ENCODE measurements at places on chromosomes 1 and 21. TPM values are rescaled to one million over a fixed set of nuclear protein-coding genes. Genes with fewer than 3 reads are reported as not detected.

The MMEL1 gene
- total RNA-seq, result not detected

The SPRR3 gene
- not detected for total RNA-seq

The TEDDM1 gene
- not detected for total RNA-seq

The NCAM2 gene
- 9.1 TPM for total RNA-seq

The LIX1L gene
- 21.0 TPM for total RNA-seq

The PRCC gene
- total RNA-seq, result 15.6 TPM

The PDPN gene
- 1.1 TPM for total RNA-seq

The RXFP4 gene
- total RNA-seq, result not detected

The FAM151A gene
- not detected for total RNA-seq

The FH gene
- 62.6 TPM for total RNA-seq

The KRTAP12-2 gene
- total RNA-seq, result not detected

The NBPF4 gene
- total RNA-seq, result not detected

The GJB3 gene
- not detected for total RNA-seq

The FOXO6 gene
- total RNA-seq, result not detected

The NUDT17 gene
- 2.9 TPM for total RNA-seq

The TTC24 gene
- not detected for total RNA-seq

The IGSF3 gene
- 0.26 TPM for total RNA-seq

The ADGRB2 gene
- total RNA-seq, result 16.7 TPM

The RRP1 gene
- 24.6 TPM for total RNA-seq

The NBPF15 gene
- total RNA-seq, result 65.2 TPM

The TOR1AIP2 gene
- total RNA-seq, result 96.2 TPM

The KIFAP3 gene
- total RNA-seq, result 28.5 TPM

The ASAP3 gene
- total RNA-seq, result 29.4 TPM

The TIE1 gene
- total RNA-seq, result 1.8 TPM

The CLEC20A gene
- not detected for total RNA-seq

The ANGPTL3 gene
- not detected for total RNA-seq

The VHLL gene
- 0.92 TPM for total RNA-seq

The KCNA10 gene
- total RNA-seq, result 0.07 TPM

The OR14K1 gene
- not detected for total RNA-seq

The GJC2 gene
- total RNA-seq, result 5.1 TPM

The LIPI gene
- total RNA-seq, result not detected

The FAM167B gene
- 0.98 TPM for total RNA-seq

The ERI3 gene
- 58.5 TPM for total RNA-seq

The AMY1A gene
- total RNA-seq, result not detected

The MYOC gene
- total RNA-seq, result 0.13 TPM

The KIF17 gene
- total RNA-seq, result 0.39 TPM

The METTL25B gene
- total RNA-seq, result 12.4 TPM

The SPAG17 gene
- total RNA-seq, result not detected

The LENEP gene
- 0.33 TPM for total RNA-seq

The LRRC39 gene
- 0.56 TPM for total RNA-seq

The KRTAP10-3 gene
- total RNA-seq, result not detected

The NBL1 gene
- 260 TPM for total RNA-seq

The TMEM240 gene
- total RNA-seq, result 4.0 TPM

The HCRTR1 gene
- total RNA-seq, result not detected

The AGT gene
- 2.7 TPM for total RNA-seq

The SETDB1 gene
- total RNA-seq, result 27.1 TPM

The FBLIM1 gene
- 121 TPM for total RNA-seq

The PYHIN1 gene
- not detected for total RNA-seq

The TCEANC2 gene
- 3.7 TPM for total RNA-seq

The OR14A2 gene
- total RNA-seq, result not detected

The PLXNA2 gene
- total RNA-seq, result 18.3 TPM

The TAS1R1 gene
- 0.20 TPM for total RNA-seq

The PTPN14 gene
- total RNA-seq, result 72.3 TPM

The ETV3L gene
- total RNA-seq, result not detected

The TAL1 gene
- 0.91 TPM for total RNA-seq

The NR0B2 gene
- not detected for total RNA-seq

The ARL8A gene
- 36.1 TPM for total RNA-seq

All from smooth muscle cell of the pulmonary artery (primary cell).